Liver (tissue), 10 donors: ENCODE measurements at places on chromosomes 7 and 10. TPM values are rescaled to one million over a fixed set of nuclear protein-coding genes. Genes with fewer than 3 reads are reported as not detected.

DNA sequence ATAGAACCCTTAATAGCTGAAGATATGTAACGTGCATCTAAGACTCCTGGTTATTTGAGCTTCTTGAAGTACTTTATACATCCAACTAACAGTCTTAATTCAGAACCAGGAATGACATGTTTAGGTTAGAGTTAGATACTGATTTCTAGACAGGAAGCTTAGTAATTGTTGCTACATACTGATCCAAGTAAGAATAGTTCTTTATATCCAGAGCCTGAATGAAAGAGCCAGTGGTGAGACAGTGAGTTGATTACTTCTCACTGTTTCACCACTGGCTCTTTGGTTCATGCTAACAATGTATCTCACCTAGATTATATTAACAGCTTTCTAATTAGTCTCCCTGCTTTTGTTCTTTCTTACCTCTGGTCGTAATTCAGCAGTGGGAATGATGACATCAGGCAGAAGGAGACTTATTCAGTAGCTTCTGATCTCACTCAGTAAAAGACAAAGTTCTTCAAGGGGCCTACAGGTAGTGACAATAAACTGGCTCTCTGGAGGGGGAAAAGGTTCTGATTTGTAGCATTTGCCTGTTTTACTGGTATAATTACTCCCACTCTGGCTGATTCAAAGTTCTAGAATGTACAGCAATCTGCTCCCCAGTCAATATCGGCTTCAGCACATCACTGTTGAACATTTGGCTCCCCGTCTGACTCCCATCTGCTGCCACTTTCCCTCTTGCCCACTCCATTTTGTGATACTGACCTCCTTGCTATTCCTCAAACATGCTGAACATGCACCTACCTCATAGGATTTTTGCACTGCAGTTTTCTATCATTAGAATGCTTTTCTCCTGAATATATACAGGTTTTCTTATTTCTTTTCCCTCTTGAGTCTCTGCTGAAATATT is 29.1 kb downstream of the MCU start:
- no peak for DNase-seq
- H3K4me3 ChIP-seq = no peak overlapping the region
- H3K27me3 ChIP-seq = no peaks in the 10 kb centered on the region
- H3K27ac ChIP-seq = no peak overlapping the region
- H3K4me1 ChIP-seq = no peaks in the 10 kb centered on the region
- H3K36me3 ChIP-seq = peaks cover 2% of the 10 kb centered on the region

GRCh38 chr10:70786799-70787415 is 1.7 kb upstream of the TBATA start:
- DNase-seq = no peak
- H3K27ac ChIP-seq = no peak overlapping the region
- no peak overlapping the region for H3K4me3 ChIP-seq

- H3K4me1 ChIP-seq = no peaks in the 10 kb centered on the region
- H3K27ac ChIP-seq = no peak overlapping the region
- peak; percentile 52 for DNase-seq
- H3K27me3 ChIP-seq = no peaks in the 10 kb centered on the region
These were observed 38.6 kb downstream of the CLRN3 start for GRCh38 chr10:127853868-127854768.

- no peaks in the 10 kb centered on the region for H3K36me3 ChIP-seq
- no peaks in the 10 kb centered on the region for H3K27me3 ChIP-seq
These were observed 225.9 kb downstream of the WDR11 start for GRCh38 chr10:121076776-121077715.

- no peak overlapping the region for H3K4me3 ChIP-seq
- no peak for DNase-seq
- H3K36me3 ChIP-seq = no peaks in the 10 kb centered on the region
- H3K27ac ChIP-seq = no peak overlapping the region
- H3K27me3 ChIP-seq = no peaks in the 10 kb centered on the region
These were observed 3.3 kb downstream of the CUBN start for GRCh38 chr10:17126327-17126726.

- no peaks in the 10 kb centered on the region for H3K4me1 ChIP-seq
- no peak overlapping the region for H3K4me3 ChIP-seq
- H3K36me3 ChIP-seq = no peaks in the 10 kb centered on the region
These were observed 36.7 kb upstream of the SHH start for GRCh38 chr7:155848691-155849669.

DNA sequence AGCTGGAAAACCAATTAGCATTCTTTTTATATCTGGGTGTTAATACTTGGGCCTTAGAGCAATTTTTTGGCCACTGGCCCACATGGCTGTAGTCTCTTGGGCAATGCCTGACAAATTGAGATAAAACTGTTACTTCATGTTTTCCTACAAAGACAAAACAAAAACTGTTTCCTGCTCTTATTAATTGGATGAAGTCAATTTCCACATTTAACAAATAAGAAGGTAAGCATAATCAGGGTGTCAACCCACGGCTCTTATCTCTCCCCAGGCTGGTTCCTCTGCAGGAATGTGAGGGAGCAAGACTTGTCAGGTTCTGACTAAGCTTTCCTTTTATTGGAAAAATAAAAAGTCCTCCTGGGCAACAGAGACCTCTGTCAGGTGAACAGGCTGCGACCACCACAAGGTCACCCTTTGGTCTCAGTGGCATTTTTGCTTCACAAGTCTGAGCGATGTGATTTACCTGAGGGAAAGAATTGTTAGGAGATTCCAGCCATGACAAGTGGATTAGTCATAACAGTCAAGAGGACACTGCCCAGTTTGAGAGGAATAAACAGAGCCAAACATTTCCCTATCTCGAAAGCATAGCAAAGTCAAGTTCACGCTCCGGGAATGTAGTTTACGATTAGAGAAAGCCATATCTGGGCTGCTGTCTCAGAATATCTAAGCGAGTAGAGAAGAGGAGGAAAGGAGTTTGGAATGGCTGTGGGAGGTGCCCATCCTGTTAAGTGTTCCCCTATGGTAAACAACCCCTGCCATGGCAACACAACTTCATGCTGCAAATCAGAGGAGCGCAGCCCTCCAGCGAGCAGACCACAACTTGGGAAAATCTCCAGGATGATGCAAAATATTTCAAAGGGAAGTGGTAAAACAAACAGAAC is 144.4 kb downstream of the TES start:
- DNase-seq = no peak
- peak overlapping the region; percentile 73 for H3K27ac ChIP-seq
- H3K36me3 ChIP-seq = no peaks in the 10 kb centered on the region
- no peak overlapping the region for H3K4me3 ChIP-seq
- peaks cover 27% of the 10 kb centered on the region for H3K4me1 ChIP-seq

GRCh38 chr7:28922624-28923331 is 35.4 kb downstream of the TRIL start:
- H3K27ac ChIP-seq = no peak overlapping the region
- H3K36me3 ChIP-seq = no peaks in the 10 kb centered on the region
- no peak overlapping the region for H3K4me3 ChIP-seq
- H3K4me1 ChIP-seq = peaks cover 12% of the 10 kb centered on the region
- H3K27me3 ChIP-seq = no peaks in the 10 kb centered on the region
- peak; percentile 75 for DNase-seq

DNA sequence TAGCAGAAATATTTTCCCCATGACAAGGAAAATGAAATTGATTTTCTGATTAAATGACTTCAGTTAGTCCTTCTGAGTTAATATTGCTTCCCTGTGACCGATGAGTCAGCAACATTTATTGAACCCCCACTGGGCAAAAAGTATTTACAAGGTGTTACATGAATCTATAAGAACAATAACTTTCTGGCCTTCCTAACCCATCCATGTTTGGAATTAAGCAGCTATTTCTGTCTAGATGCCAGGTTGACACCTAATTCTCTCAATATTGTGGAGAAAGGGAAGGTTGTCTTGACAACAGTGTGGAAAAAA is 112.9 kb upstream of the JAZF1 start:
- no peak overlapping the region for H3K4me3 ChIP-seq
- no peaks in the 10 kb centered on the region for H3K4me1 ChIP-seq
- H3K36me3 ChIP-seq = no peaks in the 10 kb centered on the region
- DNase-seq = no peak
- no peak overlapping the region for H3K27ac ChIP-seq
- no peaks in the 10 kb centered on the region for H3K27me3 ChIP-seq

DNA sequence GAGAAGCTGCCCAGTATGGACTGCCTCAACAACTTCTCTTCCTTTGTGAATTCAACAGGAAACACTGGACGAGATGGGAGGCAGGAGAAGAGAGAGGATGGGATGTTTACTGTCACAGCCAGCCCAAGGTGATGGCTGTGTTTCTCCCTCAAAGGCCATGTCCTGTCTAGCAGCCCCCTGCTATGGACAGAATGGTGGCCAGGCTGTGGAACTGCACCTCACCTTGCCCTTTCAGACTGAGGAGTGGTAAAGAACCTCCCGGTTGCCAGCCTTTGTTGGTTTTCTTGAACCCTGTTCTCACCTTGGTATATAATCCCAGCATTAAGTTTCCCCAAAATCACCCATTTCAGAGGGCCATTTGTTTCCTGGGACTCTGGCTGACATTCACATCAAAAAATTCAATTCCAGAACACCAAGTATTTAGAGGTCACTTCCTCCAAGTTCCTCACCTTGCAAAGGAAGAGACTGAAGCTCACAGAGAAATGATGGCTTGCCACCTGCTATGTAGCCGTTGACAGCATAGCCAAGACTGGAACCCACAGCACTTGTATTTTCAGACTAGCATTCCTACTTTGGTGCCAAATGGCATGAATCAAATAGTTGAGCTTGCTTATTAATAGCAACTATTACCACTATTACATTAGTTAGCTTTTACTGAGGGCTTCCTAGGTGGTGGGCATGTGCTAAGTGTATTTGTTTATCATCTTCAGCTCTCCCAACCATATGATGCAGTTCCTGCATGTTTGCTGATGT is 224.0 kb upstream of the GRB10 start:
- DNase-seq = no peak
- H3K36me3 ChIP-seq = no peaks in the 10 kb centered on the region

GRCh38 chr7:99369767-99370391 is 4.7 kb upstream of the ARPC1B start:
- peaks cover 3% of the 10 kb centered on the region for H3K4me1 ChIP-seq
- H3K36me3 ChIP-seq = peaks cover 18% of the 10 kb centered on the region
- H3K27me3 ChIP-seq = no peaks in the 10 kb centered on the region
- DNase-seq = no peak
- no peak overlapping the region for H3K27ac ChIP-seq

DNA sequence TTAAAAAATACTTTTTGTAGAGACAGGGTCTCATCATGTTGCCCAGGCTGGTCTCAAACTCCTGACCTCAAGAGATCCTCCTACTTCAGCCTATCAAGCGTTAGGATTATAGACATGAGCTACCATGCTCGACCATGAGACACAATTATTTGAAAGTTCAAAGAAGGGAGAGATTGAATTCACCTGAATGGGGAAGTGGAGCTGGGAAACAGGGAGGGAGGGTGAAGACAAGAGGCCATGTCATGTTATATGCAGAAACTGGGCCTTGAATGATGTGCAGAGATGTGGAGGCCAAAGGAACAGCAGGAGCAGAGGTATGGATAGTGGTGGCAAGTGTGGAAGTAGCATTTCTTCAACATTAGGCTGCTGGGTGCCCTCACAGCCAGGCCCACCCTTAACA is 18.7 kb upstream of the CYCS start:
- no peak for DNase-seq
- H3K27me3 ChIP-seq = no peaks in the 10 kb centered on the region
- H3K4me3 ChIP-seq = no peak overlapping the region
- no peak overlapping the region for H3K27ac ChIP-seq
- peaks cover 3% of the 10 kb centered on the region for H3K36me3 ChIP-seq

DNA sequence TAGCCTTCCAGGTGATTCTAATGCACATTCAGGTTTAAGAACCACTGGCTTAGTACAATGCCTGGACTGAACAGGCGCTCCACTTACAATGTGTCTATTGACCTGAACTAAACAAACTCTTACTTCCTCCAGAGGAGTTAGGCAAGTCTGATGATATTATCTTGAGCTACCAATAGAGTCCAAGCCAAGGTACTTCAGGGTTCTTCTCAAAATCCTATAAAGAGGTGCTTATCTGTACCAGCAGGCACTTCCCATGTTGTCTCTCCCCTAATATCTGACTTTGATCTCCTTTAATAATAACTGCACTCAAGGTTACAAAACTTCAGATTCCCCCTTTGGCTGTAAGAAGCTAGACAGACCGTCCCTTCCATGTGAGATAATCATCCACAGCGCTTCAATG is 157.0 kb upstream of the SVIL start:
- no peak for DNase-seq
- no peaks in the 10 kb centered on the region for H3K4me1 ChIP-seq
- H3K36me3 ChIP-seq = no peaks in the 10 kb centered on the region
- no peak overlapping the region for H3K27ac ChIP-seq

DNA sequence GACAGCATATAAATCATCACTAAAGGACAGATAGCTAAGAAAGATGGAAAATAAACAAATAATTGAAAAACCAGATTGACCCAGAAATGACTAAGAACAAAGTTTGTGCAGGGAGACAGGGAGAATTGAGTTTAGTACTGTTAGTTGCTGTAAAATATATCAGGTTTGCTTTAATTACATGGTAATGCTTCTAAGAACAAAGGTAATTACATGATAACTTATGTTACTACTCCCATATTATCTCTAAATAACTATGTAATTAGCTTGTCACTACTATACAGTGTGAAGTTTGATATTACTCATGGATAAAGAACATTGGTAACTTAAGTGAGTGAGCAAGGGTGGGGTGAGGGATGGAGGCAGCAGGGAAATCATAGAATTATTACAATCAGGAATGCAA is 135.2 kb upstream of the KAT6B start:
- H3K27me3 ChIP-seq = no peaks in the 10 kb centered on the region
- no peaks in the 10 kb centered on the region for H3K4me1 ChIP-seq
- H3K4me3 ChIP-seq = no peak overlapping the region
- no peak overlapping the region for H3K27ac ChIP-seq
- DNase-seq = no peak

The ACTL6B gene
- polyA plus RNA-seq = not detected

The PRSS37 gene
- 0.08 TPM for polyA plus RNA-seq

The EGR2 gene
- 0.27 TPM for polyA plus RNA-seq

The TRIM50 gene
- polyA plus RNA-seq = 0.14 TPM

The HECTD2 gene
- 1.0 TPM for polyA plus RNA-seq

The CALHM3 gene
- polyA plus RNA-seq = not detected

The GDF10 gene
- 0.08 TPM for polyA plus RNA-seq

The DOCK4 gene
- polyA plus RNA-seq = 8.7 TPM
